NCI-H510A treated with DMSO at 0.1 percent for 48 hours (cell line): ENCODE measurements at places on chromosomes 1 and 21.
A peak's percentile ranks its signal among the peaks of the same experiment; 100 is the strongest.

DNA sequence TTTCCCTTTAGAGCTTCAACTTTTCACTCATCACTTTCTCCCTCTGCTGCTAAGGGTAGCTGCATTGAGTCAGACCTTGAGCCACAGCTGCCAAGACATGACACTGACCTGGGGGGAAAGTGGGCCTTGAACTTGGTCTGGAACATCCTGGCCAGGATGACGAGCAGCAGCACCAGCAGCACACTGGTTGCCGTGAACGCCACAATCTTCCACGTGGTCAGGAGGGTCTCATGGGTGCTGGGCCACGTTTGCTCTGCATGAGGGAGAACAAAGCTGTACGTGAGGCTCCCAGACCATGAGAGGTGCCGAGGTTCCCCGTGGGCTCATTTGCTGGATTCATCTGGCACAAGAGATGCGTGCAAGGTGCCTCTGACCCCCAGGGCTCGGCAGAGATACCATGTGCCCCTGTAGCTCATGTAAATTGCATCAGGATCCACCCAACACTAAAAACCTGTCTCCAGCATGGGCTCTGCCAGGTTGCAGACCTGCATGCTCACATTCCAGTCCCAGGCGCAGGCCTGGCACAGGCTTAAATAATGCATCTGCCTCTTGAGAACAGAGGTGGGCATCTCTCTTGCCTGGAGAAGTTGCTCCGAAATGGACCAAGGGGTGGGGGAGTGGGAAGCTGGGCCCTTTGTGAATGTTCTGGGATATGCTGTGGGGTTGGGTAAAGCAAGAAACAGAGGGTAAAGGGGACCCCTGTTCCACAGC lies 84.6 kb upstream of the TLR5 start:
- no peak for DNase-seq

GRCh38 chr1:221458447-221459156 lies 283.3 kb downstream of the DUSP10 start:
- no peak for DNase-seq

DNA sequence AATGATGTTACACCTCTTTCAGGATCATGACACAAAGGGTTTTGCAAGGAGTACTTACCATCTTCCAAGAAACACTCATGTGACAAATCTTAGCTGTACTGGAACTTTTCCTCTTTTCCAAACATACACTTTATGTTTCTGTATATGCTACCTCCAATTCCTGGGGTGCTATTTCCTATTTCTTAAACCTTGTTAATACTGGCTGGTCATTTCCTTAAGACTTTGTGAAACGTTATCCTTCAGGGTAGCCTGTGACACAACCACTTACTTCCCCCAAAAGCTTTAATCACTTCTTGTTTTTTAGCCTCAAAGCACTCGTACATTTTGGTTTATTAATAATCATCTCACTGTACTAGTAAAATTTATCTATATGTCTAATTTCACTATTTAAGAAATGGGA lies 39.4 kb downstream of the OR10Z1 start:
- no peak for DNase-seq

DNA sequence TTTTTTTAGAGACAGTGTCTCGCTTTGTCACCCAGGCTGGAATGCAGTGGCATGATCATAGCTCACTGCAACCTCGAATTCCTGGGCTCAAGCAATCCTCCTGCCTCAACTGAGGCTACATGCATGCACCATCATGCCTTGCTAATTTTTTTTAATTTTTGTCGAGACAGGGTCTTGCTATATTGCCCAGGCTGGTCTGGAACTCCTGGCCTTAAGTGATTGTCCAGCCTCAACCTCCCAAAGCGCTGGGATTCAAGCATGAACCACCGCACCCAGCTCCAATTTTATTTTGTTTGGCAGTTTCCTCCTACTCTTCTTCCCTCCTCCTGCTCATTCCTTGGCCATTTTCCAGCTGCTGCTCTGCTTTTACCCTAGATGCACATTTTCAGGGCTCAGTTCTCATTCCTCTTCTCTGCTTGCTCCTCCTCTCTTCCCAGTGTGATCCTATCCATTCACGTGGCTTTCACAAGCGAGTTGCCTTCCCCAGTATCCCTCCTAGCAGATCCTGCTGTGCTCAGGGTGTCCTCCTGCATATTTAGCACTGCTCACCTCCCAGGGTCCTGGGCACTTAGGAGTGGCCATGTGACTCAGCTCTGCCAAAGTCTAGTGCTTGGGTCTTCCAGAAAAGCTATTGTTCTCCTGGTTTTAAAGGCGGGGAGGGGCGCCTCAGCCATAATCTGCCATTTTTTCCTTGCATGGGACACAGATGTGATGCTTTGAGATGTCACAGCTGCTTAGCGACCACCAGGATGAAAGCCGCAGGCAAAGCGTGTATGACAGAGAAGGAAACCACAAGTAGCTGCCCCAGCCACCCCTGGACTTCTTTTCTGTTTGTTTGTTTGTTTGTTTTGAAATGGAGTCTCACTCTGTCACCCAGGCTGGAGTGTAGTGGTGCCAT lies 33.7 kb downstream of the PSEN2 start:
- DNase-seq: no peak

- no peak for DNase-seq
Measured at GRCh38 chr21:37244501-37245095, 22.5 kb downstream of the VPS26C start.

DNA sequence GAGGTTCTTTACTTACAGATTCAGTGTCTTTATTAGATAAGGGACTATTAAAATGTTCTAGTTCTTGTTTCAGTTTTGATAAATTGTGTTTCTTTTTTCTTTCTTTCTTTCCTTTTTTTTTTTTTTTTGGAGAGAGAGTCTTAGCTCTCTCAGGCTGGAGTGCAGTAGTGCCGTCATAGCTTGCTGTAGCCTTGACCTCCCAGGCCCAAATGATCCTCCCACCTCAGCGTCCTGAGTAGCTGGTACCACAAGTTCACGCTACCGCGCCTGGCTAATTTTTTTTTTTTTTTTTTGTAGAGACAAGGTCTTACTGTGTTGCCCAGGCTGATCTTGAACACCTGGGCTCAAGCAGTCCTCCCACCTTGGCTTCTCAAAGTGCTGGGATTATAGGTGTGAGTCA lies 76.6 kb downstream of the TMEM200B start:
- DNase-seq: no peak

DNA sequence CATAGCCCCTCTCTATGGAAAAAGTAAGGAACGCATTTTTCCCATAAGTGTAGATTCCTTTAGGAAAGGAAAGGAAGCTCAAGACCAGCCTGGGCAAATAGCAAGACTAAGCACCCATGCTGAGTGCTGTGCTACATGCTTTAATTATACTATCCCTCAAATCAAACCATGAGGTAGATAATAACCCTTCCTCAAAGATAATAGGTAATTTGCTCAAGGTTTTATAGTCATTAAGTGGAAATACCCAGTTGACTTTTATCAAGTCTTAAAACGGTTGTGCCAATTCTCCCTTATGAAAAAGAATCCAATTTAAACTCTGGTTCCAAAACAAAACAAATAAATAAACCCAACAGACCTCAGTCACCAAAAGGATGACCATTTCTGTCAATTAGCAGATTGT lies 3.4 kb downstream of the KIAA0319L start:
- no peak for DNase-seq

DNA sequence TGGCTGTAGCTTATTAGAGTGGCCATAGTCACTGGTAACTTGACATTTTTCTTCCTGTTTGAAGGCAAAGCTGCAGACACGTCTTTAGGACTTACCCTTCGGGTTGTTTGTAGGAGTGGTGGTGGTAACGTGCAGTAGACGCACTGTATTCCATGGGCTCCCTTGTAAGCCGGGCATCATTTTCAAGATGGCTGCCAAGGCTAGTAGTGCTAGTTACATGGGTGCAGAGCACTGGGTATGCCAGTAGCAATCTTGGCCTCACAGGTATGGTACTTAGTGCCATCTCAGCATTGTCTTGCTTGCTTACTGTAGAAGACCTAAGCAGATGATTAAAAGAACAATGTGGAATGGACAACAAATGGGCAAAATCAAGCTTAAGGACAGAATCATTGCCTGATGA lies 1.9 kb downstream of the YBX1 start:
- peak; percentile 32 for DNase-seq

GRCh38 chr1:44485934-44486460 lies 80.9 kb downstream of the RNF220 start:
- DNase-seq: no peak

GRCh38 chr1:209774592-209774991 lies 9.8 kb downstream of the C1orf74 start:
- no peak for DNase-seq

- DNase-seq: no peak
Measured at GRCh38 chr1:26016953-26017545, 4.5 kb upstream of the EXTL1 start.

GRCh38 chr1:214418391-214418790 lies 133.0 kb downstream of the PTPN14 start:
- DNase-seq: no peak

DNA sequence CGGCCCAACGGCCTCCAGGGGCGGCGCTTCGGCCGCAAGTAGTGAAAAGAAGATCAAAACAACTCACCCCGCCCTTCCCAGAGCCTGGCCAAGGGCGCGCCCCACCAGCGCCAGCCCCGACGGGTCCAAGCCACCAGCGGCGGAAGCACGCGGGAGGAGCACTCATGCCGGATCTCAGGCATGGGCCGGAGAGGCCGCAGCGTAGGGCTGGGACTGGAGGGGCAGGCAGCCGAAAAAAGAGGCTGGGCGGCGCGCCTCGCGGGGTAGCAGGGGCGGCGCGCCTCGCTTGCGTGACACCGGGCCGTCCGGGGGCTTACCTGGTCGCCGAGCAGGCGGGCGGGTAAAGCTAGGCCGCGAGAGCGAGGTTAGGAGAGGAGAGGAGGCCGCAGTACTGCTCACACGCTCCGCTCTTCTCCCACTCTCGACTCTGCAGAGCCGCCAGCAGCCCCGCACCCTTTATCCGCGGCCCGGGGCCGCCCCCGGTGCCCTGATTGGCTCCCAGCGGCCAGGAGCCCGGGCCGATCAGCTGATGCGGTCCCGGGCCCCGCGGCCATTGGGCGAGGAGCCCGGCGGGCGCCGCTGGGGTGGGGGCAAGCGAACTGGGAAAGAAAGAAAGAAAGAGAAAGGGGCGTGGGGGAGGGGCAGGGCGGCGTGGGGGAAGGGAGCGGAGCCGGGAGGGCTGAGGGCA lies at the start of gene GLUL:
Gene GLUL (minus strand): TSS at position 429 of the 688 bp plus-strand sequence. CDS start 3,053 bp downstream, outside the sequence.
- peak; percentile 91 for DNase-seq

- no peak for DNase-seq
Measured at GRCh38 chr1:197738927-197739326, 36.4 kb downstream of the DENND1B start.

DNA sequence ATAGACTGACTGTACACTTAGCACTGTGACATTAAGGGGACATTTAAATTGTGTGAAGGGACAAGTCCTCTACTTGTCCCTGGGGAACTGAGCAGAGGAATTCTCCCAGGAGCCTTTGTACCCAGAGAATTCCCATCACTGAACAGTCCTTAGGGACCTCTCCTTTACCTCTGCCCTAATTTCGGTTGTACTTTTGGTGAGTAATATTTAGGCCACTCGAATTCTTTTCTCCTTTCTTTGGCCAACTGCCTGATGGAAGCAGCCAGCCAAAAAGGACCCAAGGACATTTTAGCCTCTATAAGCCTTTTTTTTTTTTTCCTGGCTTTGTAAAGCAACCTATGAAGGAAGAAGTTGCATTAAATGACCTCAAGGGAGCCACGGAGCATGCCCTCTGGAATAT lies 71.5 kb downstream of the NR5A2 start:
- DNase-seq: no peak

DNA sequence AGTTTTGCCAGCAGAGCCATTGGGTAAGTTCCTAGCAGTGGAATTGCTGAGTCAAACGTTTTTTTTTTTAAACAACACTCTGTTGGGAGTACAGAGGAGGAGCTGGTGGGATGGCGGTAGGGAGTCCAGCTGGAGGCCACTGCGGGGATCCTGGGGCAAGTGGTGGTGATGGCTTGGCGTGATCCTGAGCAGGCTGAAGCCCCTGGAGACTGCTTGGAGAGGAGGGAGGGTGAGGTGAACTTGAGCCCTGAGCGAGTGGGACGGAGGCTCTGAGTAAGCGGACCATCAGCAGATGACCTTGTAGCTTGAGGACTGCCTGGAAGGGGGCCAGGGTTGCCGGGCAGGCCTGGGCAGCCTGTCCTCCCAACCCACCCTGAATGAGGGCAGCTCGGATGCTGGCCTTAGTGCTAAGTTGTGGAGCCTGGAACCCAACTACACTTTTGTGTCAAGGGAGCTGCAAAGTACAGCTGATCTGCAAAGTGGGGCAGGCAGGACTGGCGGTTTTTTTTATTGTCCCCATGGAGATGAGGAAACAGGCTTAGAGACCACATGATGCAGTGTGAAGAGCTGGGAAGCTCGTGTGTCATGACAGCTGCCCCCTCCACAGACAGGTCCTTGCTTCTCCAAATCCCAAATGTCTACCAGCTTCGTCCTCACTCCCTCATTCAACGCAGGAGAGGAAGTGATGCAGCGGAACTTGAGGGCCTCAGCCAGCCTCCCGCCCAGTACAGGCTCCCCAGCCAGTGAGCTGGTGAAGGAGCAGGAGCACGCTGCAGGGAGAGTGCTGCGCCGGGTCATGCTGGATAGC lies 20.2 kb downstream of the MRPL37 start:
- no peak for DNase-seq

DNA sequence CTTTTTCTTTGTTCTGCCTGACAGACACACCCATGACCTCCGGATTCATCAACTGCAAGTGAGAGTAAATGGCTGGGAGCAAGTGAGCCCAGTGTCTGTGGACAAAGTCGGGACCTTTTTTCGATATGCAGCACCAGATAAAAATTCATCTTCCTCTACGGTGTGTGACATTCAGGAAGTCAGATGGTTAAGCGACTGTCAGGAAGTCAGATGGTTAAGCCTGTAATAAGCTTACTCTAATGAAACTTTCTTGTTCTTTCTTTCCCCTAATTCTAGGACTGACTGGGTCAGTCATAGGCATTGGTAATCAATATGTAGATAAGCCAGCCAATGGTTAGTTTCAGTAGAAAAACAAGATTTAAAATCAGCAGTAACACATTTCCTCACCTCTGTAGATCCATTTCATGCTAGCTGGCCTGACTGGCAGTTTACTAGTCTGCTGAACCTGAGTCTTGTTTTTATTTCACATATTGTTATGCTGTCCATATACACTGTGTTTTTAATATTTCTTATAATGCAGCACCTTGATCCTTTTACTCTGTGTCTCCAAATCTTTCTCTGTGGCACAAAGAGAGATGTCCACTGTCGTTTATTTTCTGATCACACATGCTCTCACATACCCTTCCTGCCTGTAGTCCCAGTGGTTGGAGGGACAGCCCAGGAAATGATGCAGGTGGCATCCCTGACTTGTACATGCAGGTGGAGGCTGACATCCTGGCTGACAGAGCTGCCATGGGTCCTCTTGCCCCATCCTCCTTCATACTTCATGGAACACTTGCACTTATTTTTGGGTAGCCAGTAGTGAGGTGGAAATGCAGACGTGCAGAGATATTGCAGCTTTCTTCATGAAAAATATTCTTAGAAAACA lies 115.8 kb downstream of the VPS13D start:
- no peak for DNase-seq
